ENCODE measurements at places on chromosomes 1 and 21.

GRCh38 chr21:15560383-15561056 is 169.3 kb upstream of the USP25 start:
- DNase-seq = no peak

DNA sequence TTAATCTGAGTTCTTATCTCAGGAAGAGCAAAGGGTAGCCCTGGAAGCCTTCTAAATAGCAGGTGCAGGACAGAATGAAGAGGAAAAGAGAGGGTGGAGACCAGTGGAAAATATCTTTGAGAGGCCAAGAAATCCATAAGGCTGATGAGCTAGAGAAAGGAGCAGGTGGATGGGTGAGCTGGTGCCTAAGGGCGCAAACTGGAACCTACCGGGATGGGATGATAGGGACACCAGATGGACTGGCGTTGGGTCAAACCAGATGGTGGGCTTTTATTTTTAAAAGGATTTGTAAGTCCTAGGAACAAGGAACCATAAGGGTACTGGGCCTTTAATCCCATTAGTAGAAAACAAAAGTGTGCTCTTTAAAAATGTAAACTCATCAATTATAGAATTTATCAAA is 59.7 kb downstream of the RGL1 start:
- no peak for DNase-seq

GRCh38 chr1:100320311-100321099 is 31.8 kb upstream of the CDC14A start:
- no peak for DNase-seq

- peak; percentile 71 for DNase-seq
These were observed 23.9 kb downstream of the GPR161 start for GRCh38 chr1:168112673-168113305.

DNA sequence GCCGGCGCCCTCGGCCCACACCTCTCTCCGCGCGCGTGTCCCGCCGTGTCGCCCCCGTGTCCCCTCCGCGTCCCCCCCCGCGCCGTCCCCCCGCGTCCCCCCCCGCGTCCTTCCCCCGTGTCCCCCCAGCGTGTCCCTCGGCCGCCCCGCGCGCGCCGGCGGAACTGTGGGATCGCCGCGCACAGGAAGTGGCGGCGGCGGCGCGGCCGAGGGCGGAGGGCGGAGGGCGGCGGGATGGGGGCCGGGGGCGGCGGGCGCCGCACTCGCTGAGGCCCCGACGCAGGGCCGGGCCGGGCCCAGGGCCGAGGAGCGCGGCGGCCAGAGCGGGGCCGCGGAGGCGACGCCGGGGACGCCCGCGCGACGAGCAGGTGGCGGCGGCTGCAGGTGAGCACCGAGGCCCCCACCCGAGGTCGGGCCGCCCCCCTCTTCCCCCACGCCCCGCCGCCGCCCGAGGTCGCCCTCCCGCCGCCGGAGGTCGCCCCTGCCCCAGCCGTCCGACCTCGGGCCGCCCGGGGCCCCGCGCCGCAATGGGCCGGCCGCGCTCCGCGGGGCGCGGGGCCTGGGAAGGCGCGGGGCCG is at the start of gene AGPAT3:
Gene AGPAT3, plus strand, starts transcription at position 262 of the 578 bp plus-strand sequence. CDS start 94,459 bp downstream, outside the sequence.
- peak; percentile 70 for DNase-seq
